ENCODE measurements at places on chromosomes 4 and X.
A peak's percentile ranks its signal among the peaks of the same experiment; 100 is the strongest.

GRCh38 chr4:110128029-110128428 is 70.4 kb downstream of the ELOVL6 start:
- no peak for DNase-seq

DNA sequence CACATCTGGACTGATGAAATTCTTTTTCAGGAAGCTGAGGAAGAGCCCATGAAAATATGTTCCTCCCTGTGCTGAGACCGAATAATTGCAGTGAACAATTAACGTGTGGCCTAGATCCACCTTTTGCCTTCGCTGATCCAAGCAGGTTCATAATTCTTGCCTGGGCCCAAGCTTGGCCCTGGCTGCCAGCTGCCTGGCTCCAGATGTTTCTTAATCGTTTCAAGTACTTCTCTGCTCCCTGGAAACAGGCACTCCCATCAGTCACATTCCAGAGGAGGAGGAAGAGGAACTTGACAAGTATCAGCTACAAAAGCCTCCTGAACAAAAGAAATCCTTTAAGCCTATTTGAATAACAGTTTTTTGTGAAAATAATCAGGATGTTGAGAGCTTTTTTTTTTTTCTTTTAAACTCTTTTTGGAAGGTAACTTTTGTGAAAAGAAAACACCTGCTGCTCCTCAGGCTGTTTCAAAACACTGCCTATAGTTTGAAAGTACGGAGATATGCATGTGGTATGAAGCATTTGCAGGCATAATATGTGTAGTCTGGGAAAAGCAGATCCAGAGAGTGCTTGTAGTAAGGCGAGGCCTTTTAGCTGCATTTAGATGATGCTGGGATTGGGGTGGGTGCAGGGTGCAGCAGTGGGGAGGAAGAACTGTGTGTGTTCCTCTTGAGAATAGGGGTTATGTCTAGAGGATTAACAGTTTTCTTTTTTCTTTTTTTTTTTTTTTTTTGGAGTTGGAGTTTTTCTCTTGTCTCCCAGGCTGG is 154.4 kb downstream of the PTTG2 start:
- peak; percentile 26 for DNase-seq

DNA sequence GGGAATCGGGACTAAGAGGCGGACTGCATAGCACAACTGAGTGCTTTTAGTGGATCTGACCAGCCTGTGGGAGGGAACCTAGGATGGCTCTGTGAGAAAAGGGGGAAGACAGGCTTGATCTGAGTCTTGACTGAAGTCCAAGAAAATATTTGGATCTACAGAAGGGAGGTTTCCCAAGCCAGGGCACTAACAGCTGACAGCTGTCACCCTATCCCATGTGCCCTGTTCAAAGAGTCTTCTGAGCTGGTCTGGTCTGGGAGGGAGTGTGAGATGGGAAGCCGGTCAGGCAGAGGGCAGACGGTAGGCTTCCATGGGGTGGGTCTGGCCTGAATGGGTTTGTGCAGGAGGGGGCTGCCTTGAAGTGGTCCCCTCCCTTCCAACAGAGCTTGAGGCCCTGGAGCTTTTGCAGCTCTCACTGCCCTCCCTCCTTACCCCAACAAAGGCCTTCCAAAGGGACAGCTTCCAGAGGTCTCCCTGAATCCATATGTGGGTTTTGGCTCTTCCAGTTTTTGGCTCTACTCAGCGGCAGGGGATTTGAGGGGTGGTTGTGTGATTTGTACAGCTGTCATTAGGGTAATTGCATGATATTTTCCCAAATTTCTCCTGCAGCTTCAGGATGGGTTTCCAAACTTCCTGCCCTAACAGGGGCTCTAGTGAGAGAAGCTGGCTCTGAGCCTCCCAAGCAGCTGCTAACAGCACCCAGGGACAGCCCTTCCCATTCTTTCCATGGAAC is 643.7 kb downstream of the BCOR start:
- DNase-seq: no peak

- DNase-seq: no peak
Measured at GRCh38 chrX:39854772-39855747, 242.7 kb downstream of the BCOR start.

DNA sequence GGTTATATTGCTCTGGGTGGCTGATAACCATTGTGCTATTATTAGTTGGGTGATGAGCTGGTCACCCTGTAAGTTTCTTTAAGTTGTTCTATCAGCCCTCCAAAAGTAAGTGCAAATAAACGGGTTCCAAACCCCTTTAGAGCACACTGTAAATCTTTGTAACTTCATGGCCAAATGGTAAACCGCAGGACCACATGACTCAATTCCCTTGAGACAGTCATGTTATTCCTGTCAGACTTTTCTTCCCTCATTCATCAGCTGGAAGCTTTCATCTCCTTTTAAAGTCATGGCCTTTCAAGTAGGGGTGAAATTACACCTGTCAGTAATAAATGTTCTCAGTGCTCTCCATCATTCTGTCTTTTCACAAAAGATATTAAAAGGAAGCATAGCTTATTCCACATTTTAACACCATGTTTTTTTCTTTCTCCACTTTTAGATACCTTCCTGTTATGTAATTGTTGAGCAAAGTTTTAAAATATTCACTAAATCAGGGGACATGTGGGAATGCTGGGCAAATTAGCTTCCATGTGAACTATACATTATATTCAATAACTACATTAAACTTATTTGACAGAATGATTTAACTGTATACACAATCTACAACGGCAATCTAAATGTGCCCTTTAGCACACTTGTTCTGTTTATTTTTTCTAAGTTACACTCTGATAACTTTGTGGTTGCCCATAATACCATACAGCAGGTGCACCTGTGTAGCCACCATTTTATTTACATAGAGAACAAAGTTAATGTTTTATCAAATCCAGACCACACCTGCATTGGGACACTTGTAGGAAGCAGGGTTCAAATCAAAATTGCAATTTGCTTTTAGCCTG is 275.5 kb downstream of the CFAP299 start:
- peak; percentile 29 for DNase-seq

DNA sequence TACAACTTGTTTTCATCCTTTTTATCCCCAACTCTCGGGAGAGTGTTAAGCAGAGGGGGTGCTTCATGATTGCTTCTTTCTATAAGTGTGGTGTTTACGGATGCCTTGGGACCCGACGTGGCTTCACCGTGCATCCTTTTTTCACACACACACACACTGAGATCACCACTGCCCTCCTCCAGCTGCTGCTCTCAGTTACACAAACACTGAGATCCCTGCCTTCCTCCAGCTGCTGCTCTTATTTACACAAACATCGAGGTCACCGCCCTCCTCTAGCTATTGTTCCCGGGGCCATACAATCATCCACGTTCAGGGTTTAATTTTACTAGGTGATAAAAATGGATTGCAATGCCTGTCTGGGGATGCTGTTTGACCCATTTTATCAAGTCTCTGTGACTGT is 155.4 kb upstream of the FAM9B start:
- DNase-seq: no peak

GRCh38 chr4:139576219-139576618 is 20.2 kb upstream of the SETD7 start:
- DNase-seq: no peak

DNA sequence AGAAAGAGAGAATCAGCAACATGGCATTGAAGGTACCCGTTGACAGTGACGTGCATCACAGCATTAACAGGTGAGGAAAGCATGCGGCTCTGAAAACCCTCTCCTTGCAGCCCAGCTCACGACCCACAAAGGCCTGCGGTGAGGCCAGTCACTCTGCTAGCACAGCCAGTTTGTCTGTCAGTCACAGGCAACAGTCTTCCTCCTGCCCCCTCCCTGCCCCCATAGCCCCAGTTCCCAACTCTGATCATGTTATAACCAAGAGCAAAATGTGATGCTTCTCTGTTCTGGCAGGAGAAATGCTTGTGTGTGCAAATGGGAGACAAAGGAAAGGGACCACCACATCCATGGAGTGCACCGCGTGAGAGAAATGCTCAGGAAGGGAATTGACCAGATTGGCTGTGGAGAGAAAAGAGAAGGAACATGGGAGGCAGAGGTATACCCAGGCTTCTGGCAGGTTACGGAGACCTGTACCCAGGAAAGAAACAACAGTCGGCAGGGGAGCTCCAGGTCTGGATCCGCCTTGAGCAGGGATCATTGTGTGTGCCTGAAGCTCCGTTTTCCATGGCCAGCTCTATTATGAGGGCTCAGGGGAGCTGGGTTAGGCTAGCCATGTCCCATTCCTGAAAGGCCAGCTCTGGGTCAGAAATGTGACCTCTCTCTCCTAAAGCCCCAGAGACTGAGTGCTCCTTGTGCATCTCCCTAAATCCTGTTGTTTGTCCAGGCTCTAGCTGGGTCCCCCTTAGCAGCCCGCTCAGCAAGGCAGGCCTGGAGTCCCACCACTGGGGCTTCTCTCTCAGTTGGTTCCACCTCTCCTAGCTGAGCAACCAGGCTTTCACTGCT is 139.7 kb upstream of the MAMLD1 start:
- DNase-seq: no peak

DNA sequence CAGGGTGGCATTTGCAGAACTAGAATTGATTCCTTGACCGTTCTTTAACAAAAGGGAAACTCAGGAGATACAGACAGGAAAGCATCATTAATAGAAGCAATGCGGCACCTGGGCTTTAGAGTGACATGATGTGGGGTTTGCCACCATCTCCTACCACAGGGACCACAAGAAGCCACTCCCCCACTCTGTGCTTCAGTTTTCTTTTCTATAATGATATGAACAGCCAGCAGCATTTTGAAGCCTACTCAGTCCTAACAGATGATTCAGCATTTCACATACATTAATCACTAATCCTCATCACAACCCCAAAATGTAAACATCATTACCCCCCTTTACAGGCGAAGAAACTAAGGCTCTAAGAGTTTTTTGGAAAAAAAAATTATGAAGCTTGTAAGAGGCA is 22.9 kb downstream of the CCDC149 start:
- no peak for DNase-seq

- DNase-seq: no peak
Measured at GRCh38 chr4:8637456-8637984, 45.0 kb downstream of the CPZ start.

DNA sequence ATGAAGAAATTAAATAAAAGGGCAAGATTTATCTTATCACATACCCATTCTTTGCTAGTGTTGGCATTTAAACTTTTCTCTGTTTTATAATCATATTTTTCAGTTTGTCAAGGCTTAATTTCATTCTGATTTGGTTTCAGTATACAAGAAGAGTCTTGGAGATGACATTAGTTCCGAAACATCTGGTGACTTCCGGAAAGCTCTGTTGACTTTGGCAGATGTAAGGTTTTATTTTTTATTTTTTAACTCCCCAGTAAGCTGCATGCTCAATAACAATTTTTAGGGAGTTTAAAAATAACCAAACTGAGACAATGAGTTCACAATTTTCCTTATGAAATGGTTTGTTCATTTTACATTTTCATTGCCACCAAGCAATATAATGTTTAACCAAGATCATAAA is 39.8 kb downstream of the ANXA3 start:
- no peak for DNase-seq

DNA sequence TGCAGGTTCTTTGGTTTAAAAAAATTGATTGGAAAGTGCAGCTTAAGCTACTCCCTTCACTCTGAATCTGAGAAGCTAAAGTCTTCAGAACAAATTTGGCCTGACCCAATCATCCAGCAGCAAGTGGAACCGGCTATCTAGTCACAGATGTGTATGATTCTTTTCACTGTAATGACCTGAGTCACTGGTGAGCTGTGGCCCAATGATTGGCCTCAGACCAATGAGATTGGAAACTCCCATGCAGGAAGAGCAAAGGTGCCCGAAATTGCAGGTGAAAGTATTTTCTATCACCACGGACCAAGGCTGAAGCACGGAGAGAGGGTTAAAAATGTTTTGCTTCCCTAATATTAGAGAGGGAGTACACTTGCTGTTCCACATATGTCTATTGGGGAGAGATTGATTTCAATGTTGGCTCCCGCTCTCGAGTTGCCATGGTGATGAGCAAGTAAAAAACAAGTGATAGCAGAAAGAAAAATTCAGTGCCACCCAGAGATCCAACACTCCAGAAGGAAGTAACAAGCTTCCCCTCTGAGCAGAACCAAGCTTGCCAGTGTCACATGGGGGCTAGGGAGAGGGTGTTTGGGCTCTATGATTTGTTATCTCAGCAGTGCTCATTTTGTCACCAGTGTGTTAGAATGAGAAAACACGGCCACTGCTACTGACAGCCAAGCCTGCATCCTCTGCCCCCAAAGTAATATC is 11.2 kb downstream of the RIPPLY1 start:
- no peak for DNase-seq

GRCh38 chrX:31353095-31353494 is 281.3 kb upstream of the FTHL17 start:
- no peak for DNase-seq

GRCh38 chr4:10343656-10344055 is 113.6 kb downstream of the ZNF518B start:
- no peak for DNase-seq

GRCh38 chrX:150036181-150036580 is 97.9 kb upstream of the EOLA2 start:
- DNase-seq: peak; percentile 7

- no peak for DNase-seq
Measured at GRCh38 chr4:189081826-189082225, 858.8 kb upstream of the FRG1 start.

DNA sequence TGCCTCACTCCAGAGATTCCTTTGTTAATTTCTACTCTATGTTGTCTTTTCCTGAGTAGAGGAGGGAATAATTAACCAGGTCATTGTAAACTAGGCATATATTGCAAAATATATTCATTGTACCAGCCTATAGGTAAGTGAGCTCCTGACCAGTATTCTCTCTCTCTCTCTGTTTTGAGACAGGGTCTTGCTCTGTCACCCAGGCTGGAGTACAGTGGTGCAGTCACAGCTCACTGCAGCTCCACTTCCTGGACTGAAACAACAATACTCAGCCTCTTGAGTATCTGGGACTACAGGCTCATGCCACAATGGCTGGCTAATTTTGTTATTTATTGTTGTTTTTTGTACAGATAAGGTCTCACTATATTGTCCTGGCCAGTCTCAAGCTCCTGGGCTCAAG is 198.3 kb downstream of the ARAP2 start:
- no peak for DNase-seq

- no peak for DNase-seq
Measured at GRCh38 chrX:151416579-151416978, 19.6 kb downstream of the VMA21 start.

DNA sequence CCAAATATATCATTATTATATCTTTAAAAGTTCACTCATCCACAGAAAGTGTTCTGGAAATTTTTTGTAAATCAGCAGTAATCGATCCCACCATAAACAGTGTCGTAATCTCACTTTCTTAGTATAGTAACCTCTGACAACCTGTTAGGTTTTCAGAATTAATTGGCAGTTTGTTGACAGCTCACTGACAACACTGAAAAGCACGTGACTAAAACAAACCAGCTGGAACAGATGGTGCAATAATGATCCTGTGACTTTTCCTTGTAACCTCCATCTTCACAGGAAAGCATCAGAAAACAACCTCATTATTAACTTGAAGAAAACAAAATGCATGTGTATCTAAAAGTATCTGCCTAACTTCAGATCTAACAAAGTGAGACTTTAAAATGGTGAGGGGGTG is 48.5 kb downstream of the FSTL5 start:
- no peak for DNase-seq
